ENCODE measurements at places on chromosomes 2 and 18.
A peak's percentile ranks its signal among the peaks of the same experiment; 100 is the strongest.

GRCh38 chr2:229562472-229563127, 151.8 kb downstream of the DNER start:
- no peak for DNase-seq

DNA sequence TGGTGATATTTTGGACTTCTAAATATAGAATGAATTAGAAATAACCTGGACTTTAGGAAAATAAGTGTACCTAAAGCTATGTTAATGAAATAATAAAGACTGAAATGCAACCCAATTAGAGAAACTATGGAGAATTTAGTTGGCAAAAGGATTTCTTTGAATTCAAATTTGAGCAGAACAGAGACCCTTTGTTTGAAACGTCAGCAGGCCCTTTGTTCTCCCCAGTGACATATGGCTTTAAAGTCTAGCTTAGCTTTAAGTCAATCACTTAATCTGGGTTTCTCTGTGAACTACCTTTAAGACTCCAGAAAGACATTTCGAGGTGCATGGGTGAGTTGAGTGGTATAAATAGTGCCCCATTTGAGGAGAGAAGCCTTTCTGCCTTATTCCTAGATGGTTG, 130.5 kb upstream of the CREB1 start:
- DNase-seq, result no peak

DNA sequence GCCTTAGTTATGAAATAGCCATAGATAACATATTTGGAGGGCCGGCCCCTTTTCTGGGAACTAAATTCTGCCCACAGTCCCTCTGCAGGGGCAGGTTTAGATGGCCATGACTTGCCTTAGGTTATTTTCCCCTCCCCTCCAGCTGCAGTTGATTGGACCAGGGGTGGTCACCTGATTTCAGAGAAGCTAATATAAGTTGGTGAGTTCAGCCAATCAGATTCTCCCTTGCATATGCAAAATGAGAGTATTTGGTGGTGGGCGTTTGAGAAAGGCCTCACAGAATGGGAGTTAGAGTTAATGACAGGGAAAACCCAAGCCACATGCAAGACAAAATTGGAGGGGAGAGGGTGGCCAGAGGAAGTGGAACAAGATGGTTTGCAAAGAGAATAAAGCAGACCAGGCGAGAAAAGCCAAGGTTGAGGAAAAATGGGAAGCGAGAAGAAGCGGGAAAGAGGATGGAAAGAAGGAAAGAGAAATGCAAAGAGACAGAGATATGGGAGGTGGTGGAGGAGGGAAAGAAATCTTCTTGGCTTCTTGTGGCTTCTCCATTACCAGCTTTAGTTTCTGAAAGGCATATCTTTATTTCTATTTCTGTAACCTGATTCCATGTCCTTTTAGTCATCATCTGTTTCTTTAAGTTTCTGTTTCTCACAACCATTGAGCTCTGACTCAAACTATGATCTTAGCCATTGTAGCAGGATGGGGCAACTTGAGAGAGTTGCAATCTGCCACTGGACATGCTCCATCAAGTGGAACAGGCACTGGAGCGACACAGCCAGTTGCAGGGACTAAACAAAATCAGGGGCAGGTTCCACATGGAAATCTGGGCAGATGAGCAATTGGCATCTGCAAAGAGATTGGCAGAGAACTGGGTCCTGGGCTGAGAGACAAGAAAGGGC, 108.1 kb upstream of the SIX3 start:
- DNase-seq, result no peak

DNA sequence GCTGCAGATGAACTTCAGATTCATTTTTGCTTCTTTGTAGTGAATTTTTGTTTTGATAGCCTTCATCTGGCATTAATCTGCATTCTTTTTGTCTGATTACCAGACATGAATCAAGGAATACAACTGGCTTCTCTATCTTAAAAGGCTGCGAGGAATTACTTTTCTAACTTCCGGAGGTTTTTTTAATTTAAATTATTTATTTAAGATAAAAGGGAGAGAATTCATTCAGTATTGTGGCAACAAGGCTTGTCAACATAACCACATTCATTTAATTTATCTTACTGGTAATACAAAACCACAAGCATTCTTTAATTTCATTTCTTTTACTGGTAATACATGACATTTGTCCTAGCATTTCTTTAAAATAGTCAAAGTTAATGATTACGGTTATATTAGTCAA, 36.0 kb downstream of the CSRNP3 start:
- no peak for DNase-seq

DNA sequence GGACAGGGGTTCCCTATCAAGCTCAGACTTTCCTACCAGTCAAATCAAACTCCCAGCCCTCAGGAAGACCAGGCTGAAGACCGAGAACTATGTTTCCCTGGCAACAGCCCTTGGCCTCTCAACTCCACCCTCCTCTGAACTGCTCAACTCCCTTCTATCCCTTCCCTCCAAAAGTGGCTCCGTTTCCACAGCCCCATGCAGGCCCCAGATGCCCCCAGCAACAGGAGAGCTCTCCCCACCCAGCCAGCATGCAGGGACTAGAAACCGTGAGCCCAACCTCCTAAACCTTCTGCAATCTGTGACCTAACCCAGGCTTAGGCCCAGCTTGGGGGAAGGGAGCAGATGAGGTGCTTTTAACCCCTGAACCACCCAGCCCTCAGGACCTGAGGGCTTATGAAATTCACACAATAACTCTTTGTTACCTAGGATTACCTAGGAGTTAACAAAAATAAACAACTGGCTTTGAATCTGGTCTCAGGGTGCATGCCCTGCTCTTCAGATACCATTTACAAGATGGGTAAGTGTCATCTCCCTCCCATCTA, 87.2 kb downstream of the BCL11A start:
- no peak for DNase-seq

DNA sequence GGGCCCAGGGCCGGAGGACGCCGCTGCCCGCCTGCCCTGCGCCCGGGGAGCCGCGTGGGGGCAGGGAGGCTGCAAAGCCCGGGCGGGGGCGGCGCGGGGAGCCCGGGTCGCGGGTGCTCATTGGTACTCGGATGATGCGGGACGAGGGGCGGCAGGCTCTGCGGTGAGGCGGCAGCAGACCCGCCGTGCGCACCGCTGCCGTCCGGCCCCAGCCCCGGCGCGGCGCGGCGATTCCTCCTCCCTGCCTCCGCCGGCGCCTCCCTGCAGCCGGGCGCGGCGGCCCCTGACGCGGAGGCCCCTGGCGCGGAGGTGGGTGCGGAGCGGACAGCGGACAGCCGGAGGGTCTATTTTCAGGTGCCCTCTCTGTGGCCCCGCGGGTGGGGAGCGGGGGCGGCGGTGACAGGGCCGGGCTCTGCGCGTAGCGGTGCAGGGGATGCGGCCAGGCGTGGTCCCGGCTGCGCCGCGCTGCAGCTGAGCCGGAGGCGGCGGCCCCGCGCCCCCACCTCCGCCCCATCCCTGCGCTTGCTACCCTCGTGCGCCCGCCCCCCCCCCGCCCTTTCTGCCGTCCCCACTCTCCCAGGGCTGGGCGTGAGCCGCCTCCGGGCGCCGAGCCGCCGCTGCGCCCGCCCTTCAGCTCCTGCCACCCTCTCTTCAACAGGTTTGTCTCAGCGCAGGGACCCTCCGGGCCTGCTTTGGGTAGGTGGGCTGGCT, 640 bp downstream of the SPTBN1 start:
- DNase-seq, result peak; percentile 55

DNA sequence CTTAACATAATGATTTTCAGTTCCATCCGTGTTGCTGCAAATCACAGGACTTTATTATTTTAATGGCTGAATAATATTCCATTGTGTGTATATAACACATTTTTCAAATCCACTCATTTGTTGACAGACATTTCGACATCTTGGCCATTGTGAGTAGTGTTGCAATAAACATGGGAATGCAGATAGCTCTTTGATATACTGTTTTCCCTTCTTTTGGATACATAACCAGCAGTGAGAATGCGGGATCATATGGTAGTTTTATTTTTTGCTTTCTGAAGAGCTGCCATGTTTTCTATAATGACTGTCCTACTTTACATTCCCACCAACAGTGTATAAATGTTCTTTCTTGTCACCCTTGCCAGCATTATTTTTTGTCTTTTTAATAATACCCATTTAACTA, 420.3 kb upstream of the CHAC2 start:
- no peak for DNase-seq

DNA sequence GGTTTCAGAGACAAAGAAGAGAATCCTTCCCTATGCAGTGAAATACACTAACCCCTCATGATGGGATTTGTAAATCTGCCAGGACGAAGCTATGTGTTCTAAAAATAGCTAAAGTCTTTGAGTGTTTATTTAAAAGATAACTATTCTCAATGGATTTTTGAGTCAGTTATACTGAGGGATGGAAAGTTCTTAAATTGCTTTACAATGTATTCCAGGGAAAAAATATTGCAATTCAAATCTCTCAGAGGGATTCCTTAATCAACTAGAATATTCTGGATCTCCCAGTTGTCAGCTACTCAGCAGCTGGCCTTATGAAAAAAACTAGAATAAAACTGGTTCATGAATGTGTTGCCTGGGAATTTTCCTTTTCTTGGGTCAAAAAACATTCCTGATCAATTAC, 312.4 kb downstream of the PLCL1 start:
- DNase-seq, result no peak

DNA sequence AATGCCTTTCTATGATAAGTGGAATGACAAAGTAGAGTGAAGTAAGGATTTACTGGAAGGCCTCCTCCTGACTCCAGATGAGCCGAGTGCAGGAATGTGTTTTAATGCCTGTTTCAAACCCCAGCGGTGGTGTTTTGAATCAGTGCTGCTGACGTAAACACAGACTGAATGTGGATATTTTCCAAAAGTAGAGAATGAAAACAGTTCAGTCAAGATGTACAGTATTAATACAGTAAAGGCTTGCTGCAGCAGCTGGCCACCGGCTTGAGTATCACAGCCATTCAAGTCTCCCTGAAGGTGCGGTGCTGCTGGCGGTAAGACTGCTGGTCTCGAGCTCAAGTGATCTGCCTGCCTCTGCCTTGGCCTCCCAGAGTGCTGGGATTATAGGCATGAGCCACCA, 46.7 kb downstream of the ARHGAP28 start:
- DNase-seq, result no peak

- DNase-seq, result no peak
Measured at GRCh38 chr2:121246704-121247255, 38.2 kb downstream of the TFCP2L1 start.

DNA sequence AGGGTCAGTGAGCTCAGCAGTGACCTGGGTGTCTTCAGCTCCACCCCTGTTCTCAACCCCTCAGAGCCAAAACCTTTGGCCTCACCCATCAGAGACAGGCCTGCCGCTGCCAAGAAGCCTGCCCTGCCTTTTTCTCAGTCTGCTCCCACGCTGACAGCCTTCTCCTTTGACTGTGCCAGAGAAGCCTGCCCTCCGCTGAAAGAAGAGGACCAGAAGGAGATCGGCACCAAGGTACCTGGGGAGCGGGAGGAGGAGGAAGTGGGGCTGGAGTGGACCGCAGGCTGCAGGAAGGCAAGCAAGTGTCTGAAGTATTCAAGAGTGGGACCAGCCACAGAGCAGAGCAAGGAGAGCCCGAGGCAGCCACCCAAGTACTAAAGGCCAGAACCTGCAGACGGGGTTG, 33.2 kb downstream of the TOGARAM2 start:
- no peak for DNase-seq

DNA sequence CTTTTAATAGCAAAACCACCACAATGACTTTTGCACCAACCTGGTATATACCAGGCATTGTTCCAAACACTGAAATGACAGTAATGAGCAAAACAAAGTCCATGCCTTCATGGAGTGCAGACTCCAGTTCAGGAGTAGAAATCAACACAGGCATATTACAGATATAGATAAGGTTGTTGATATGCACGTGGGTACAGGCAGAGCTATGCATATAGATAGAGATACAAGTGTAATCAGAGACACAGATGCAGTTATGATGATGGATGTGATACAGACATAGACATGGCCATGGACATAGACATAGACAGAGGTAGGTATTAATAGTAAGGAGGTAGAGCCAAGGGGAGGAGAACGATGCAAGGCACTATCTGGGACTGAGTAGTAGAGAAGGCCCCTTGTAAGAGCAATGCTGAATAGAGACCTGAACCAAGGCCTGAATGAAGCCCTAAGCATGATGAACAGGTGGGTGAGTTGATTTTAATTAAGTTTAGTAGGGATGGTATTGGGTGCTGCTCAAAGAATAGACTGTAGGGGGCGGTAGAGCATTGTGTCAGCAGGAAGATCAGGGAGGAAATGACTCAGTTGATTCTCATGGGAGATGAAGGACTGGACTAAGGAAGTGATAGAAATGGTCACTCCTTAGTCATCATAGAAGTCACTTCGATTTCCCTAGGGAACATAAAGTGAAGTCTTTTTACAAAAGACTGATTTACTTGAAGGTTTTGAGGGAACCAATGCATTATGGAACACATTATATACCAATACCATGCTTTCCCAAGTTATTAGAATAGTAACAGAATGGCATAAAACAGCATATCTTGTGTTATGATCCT, 39.4 kb downstream of the CMPK2 start:
- no peak for DNase-seq

DNA sequence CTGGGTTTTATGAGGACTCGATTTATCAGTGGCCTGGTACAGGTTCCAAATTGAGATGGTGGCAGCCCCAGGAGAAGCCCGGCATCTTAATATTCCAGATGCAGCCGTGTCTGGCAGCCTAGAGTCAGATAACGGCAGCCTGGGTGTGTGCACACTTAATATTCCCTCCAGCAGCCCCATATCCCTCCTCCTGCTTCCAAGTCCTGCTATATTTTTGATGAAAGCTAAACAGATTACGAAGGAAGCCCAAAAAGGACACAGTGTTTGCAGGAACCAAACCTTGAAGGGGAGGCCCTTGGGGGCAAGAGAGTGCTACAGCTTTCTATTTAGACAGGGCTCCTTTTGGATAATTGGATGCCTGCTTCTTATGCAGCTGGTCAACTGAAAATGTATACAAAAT, 25.1 kb upstream of the ALK start:
- no peak for DNase-seq

DNA sequence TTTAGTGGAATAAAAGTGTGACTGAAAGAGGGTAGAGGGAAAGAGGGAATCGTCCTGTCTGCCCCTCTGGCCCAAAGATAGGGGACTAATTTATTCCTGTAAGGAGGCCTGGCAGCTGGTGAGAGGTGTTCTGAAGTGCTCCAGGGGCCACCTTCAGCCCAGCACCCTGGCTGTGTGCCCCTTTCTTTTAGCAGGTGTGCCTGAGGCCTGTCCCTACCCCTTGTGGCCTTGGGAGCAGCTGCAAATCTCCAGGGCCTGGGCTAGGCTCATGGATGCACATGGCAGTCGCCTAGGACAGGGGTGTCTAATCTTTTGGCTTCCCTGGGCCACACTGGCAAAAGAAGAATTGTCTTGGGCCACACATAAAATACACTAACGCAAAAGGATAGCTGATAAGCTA, 37.3 kb downstream of the FHOD3 start:
- DNase-seq, result no peak

DNA sequence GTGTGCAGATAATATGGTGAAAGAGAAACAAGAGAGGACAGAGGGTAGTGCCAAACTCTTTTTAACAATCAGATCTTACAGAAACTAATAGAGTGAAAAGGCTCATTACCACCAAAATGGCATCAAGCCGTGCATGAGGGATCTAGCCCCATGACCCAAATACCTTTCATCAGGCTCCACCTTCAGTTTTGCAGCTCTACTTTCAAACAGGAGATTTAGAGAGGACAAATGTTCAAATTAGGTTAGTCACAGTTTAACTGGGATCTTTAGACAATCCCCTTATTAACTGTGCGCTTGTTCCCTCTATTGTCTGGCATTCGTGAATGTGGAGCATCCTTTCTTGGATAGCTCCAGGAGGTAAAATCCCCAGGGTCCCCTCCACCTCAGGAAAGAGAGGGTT, 1209.3 kb upstream of the CHAC2 start:
- no peak for DNase-seq
